Caki2 (cell line): ENCODE measurements at places on chromosomes 1 and 21. TPM values are rescaled to one million over a fixed set of nuclear protein-coding genes. Genes with fewer than 3 reads are reported as not detected.

DNA sequence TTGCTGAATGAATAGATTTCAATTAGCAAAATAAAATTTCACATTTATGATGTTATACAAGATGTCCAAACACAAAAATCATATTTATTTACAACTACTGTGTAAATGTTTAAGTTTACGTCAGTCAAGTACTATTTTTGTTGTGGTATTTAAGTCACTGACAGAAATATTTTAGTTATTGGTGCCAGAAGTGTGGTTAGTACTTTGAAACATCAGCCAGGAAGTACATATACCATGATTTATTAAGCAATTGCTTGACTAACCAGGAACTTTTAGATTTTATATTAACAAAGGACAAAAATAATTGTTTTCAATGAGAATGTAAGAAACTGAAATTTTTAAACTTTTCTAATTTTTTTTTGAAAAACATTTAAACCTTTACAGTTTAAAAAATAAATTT lies 2.4 kb upstream of the FCRL4 start:
- DNase-seq = no peak

- DNase-seq = peak; percentile 99
These were observed 31.8 kb downstream of the KCNK2 start for GRCh38 chr1:215114154-215114933.

GRCh38 chr1:51627672-51628071 lies 10.8 kb downstream of the OSBPL9 start:
- no peak for DNase-seq

GRCh38 chr21:18467715-18468114 lies 64.1 kb upstream of the TMPRSS15 start:
- DNase-seq = no peak

- DNase-seq = no peak
These were observed 63.7 kb downstream of the TENT5C start for GRCh38 chr1:117669572-117669971.

- peak; percentile 81 for DNase-seq
These were observed 19.9 kb downstream of the SGIP1 start for GRCh38 chr1:66553846-66554245.

GRCh38 chr1:84540759-84541158 lies 33.5 kb downstream of the CTBS start:
- no peak for DNase-seq

DNA sequence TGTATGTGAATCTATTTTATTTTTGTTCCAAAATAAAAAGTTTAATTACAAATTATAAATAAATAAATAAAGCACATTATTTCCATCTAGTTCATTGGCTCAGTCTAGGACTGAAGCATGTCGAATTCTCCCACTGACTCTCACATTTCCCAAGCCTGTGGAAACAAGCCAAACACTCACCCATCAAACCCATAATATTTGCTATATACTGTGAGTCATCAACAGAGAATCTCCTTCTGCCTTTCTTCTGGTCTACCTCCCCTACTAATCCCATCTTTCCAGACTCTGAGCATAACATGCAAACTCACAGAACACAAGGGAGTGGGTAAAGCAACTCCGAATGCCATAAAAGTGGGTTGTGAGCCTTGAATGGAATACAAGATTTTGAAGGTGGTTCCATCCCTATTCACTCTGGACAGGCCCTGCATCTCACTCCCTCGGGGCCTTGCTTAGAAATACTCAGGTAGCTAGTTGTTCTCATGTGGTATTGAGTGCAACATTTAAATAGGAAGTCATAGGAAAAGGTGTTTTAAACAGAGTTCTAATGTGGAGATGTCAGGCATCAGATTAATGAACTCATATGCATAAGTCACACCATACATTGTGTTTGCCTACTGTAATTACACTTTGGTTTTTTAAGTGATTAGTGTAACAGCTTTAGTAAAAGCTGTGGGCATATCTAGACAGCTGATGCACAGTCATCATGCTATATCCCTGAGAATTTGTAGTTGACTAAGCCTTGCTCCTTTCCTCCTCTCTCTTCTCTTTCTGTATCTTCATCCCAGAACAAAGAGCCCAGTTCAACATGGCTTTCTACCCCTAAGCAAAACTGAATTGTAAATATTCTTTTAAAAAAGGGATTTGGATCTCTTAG lies 47.0 kb downstream of the F5 start:
- peak; percentile 22 for DNase-seq

DNA sequence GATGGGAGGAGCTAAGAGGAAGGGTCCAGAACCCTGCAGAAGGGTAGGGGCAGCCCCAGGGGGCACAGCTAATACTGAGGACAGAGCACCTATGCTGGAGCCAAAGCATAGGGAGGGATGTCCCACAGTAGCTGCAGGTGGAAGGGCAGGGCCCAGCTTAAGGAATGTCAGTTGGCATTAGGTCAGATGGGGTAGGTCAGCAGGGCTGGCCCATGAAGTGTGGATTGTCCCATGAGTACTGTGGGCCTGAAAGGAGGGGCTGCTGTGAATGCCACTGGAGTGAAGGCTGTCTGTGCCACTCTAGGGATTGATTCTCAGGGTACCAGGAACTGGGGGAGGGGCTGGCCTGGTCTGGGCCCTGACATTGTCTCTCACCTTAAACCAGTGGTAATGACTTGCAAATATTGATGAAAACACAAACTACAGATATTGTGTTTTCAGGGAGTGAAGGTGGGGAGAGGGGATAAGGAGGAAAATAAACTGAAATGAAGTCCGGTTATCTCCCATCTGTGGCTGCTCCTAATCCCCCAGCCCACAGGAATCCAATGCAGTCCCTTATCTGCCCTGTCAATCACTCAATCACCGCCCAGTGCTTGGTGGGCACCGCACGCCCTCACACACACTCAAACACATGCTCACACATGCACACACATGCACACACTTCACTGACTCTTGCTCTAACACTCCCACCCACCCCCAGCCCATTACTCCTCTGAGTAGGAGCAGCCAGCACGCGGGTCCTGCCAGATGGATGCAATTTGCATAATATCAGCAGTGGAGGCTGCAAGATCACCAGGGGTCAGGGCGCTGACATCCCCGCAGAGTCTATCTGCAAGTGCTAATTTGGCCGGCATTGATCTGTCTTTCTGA lies 27.8 kb downstream of the DMAP1 start:
- no peak for DNase-seq

DNA sequence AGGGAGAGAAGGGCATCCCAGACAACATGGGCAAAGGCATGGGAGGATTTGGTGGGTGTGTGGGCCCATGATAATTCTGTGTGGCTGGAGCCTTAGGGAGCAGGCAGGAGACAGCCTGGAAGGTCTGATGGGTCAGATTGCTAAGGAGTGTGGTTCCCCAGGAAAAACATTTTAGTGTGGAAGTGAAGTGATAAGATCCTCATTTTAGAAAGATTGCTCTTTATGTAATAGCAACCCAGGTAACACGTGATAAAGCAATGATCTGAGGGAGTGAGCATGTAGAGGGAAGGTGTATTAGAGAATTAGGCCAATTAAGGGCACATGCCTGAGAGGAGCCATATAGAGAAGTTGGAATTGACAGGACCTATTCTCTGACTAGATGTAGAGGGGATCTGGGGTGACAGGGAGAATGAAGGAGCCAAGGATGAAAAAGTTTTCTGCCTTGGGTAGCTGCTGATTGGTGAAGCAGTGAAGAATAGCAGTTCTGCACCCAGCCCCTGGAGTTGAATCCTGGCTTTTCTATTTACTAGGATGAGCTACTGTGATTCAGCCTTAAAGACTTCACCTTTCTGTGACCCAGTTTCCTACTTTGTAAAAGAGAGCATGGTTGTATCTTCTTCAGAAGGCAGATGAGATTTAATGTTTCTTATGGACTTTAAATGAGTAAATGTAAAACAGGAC lies 18.7 kb upstream of the SLAMF6 start:
- peak; percentile 39 for DNase-seq

DNA sequence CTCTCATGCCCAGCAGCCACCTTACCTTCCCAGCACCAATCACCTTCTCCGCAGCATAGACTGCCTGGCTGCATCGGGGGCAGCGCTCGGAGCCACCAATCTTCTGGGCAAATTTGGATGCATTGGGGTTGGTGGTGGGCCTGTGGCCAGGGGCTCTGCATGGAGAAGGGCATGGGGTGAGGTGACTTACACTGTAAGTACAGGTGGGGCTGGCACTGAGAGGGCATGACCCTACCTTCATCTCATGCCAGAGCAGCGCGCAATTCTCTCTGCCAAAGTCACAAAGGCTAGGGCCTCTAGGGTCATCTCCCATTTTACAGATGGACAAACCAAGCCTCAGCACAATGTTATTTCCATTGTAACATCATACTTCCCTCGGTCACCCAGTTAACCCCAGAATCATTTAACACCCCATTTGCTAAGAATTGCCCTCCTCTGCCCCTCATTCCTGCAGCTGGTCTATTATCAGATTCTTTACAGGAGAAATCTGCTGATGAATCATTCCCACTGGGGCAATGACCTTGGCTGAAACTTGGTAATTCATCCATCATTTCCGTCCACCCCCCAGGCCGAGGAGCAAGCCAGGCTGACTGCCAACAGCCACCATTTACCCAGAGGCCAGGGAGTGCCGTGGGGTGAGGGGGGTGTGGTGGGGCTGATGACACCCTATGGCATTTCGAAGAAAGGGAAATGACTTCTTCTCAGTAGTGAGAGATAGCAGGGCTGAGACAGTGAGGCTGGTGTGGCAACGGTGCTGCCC lies 17.9 kb downstream of the CSRP1 start:
- DNase-seq = peak; percentile 90

DNA sequence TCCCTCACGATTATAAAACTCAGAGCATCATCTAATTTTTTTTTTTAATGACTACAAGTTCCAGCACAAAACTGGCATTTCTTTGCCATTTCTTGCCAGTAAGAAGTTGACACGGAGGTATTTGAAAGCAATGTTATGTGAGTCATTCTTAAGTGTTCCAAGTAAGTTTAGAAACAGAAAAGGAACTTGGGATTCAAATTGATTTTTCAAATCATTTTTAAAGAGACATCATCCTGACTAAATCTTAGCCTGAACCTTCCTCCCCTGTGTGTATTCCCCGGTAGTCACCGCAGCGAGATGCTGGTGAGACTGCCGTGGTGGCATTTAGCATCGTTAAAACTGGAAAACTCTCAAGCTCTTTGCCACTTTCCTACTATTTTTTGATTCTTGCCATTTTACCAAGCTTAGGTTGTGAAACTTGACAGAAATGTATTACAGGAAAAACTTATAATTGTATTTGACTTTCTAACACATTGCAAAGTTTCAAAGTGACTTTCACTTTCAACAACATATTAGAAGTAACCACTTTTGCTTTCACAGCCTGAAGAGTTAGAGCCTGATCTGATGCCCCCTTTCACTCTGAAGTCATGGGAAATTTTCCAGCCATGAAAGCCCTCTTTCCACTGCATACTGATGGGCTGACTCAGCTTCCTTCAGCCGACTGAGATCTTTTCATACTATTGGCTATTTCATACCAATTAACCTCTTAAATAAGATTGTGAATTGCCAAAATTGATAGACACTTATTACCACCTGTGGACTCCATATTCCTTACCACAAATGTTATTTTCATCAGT lies 61.4 kb downstream of the OLFML2B start:
- peak; percentile 46 for DNase-seq

- no peak for DNase-seq
These were observed 85.3 kb downstream of the HHIPL2 start for GRCh38 chr1:222462601-222463000.

DNA sequence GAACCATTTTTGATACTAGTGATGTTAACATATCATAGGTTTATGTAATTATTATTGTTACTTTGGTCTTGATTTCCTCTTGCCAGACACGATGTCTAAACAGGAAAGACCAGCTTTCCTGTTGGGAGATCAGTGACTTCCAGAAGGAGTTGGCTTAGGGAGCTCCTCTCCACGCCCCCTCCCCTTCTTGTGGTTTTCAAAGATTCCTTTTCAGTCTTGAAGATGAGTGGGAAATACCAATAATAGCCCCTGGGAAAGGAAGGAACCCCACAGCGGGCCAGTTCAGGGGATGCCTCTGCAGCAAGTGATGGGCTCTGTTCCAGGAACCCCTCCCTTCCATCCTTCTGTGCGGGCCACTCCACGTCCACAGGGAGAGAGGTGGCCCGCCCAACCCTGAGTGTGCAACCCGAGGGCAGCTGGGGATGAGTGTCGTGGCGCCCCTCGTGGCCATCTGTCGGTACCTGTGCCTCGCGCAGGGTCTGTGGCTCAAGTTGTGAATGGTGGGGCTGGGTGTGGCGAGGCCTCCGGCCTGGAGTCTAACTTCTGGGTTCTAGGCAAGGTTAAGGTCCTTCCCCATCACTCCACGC lies 65.7 kb downstream of the TLR5 start:
- DNase-seq = no peak

- no peak for DNase-seq
These were observed 338 bp upstream of the TOR1AIP1 start for GRCh38 chr1:179881642-179882252.

GRCh38 chr1:187655104-187655503 lies 826.4 kb downstream of the PLA2G4A start:
- DNase-seq = no peak

GRCh38 chr1:104636581-104636980 lies 886.9 kb downstream of the AMY1C start:
- DNase-seq = peak; percentile 23

GRCh38 chr1:30286988-30287839 lies 436.2 kb downstream of the MATN1 start:
- DNase-seq = no peak

DNA sequence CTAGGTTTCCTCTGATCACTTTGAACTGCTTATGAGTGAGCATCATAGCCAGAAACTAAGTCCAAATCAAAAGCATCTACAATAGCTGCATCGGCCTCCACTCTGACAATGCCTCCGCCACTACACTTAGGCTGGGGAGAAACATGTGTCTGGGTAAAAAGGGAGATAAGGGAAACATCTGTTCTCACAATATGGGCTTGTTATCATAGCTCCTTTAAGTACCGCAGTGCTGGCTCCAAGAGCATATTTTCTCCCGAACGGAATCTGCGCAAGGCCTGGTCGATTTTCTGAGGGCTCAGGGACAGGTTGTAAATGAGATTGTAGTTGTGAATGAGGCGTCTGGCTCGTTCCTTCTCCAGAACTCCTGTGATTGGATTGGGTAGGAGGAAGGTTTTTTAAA lies 63.9 kb upstream of the CYP2J2 start:
- DNase-seq = no peak

The CHRM3 gene
- total RNA-seq = 0.07 and 0.58 TPM in 2 replicates

The FOXO6 gene
- total RNA-seq = 0.14 TPM in 1 of 2 replicates, not detected in the other

The HUNK gene
- 4.5 and 11.2 TPM in 2 replicates for total RNA-seq

The SF3B4 gene
- 28.3 and 30.6 TPM in 2 replicates for total RNA-seq

The AMY1B gene
- not detected in 2 replicates for total RNA-seq

The RGS1 gene
- not detected in 2 replicates for total RNA-seq

The CALML6 gene
- not detected in 2 replicates for total RNA-seq

The CHAF1B gene
- total RNA-seq = 15.7 and 42.1 TPM in 2 replicates

The FAM110D gene
- 0.14 TPM in 1 of 2 replicates, not detected in the other for total RNA-seq
